ENCODE measurements at places on chromosomes 1 and 21.

GRCh38 chr1:94555091-94555490 is 13.5 kb upstream of the F3 start:
- no peak for DNase-seq

GRCh38 chr1:89780721-89781120 is 40.1 kb upstream of the LRRC8D start:
- DNase-seq, result no peak

DNA sequence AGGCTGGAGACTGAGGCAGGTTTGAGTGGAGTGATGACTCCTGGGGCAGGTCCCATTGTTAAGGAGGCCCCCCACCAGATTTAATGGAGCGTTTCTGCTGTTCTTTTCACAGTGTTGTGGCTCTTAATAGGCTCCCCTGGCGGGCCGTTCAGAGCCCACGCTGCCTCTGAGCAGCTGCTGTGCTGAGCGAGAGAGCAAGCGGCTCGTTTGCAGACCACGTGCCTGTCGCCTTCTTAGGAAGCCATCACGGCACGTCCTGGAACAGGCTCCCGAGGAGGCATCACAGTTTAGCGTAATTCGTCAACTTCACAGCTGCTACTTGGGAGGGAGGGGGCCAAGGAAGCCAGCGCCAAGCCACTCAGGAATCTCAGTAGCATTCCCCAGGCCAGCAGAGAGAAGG is 70.5 kb upstream of the CTTNBP2NL start:
- DNase-seq, result no peak

DNA sequence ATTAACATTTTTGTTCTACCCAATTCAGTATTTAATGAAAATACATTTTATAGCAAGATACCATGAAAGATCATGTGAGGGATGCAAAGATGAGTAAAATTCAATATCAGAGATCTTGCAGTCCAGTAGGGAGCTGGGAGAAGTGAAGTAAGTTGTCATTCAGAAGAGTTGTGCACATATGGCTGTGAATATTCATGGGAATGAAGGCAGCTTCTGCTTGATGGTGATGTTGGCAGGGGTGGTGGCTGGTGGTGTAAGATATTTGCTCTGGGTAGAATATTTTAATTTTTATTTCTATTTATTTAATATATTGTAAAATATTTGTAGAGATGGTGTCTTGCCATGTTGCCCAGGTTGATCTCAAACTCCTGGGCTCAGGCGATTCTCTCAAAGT is 72.0 kb upstream of the GCLM start:
- DNase-seq, result no peak

DNA sequence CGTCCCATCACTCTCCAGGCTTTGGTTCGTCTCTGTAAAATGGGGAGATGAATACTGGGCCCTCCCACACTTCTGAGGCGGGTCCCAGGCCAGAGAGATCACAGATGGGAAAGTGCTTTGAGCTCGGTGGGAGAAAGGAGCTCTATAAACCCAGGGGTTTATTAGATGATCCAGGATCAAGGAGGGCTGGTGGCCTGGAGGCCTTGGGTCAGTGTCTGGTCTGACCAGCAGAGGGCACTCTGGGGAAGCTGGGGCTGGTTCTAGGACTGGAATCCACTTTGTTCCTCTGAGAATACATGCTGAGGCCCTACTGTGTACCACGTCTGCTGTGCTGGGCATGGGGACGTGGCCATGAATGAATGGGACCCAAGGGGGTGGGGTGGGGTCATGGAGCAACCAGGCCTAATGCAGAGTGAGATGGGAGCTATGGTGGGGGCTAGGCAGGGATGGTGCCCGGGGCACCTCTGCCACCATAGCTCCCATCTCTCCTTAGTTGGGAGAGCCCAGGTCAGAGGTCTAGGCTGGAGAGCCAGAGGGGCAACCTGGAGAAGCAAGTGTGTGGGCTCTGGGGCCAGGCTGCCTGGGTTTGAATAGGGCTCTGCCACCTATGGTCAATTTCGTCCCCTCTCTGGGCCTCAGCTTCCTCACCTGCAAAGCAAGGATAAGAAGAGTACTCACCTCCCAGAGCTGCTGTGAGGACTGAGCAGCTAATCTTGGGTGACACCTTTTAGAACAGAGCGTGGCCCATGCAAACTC is 9.0 kb upstream of the FAM131C start:
- DNase-seq, result peak; percentile 70

DNA sequence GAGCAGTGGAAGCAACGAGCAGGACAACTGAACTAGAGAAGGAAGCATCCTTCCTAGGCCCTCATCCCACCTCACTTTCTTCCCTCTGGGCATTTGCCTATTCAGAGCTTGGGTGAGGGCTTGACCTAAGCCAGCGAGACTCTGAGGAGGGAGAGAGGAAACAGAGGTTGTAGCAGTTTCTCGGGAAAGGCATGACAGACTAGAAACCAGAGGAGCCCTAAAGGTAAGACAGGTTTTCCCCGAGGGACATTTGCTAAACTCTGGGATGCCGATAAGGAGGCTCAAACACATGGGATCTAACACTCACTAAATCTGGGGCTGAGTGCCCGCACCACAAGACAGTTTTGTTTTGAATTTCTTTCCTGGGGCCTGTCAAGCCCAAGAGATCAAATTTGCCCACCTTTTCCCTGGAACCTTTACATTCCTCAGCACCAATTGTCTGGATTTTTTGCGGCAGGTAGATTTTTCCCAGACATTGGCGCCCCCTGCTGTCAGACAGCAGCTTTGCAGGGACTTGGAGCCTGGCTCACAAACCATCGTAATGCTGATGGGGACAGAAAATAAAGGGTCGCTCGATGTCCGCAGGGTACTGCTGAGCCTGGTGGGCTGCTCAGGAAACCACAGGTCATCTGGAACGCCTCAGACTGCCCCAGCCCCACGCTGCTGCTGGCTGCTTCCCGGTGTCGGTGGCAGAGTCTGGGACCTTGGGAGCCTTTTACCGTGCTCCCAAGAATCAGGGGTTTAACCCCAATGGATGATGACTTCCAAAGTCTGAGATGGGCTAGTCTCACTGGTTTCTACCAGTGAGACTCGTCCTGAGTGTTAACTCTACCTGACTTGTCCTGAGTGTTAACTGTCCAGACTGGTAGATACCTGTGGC is 23.4 kb upstream of the TSPAN2 start:
- DNase-seq, result no peak

DNA sequence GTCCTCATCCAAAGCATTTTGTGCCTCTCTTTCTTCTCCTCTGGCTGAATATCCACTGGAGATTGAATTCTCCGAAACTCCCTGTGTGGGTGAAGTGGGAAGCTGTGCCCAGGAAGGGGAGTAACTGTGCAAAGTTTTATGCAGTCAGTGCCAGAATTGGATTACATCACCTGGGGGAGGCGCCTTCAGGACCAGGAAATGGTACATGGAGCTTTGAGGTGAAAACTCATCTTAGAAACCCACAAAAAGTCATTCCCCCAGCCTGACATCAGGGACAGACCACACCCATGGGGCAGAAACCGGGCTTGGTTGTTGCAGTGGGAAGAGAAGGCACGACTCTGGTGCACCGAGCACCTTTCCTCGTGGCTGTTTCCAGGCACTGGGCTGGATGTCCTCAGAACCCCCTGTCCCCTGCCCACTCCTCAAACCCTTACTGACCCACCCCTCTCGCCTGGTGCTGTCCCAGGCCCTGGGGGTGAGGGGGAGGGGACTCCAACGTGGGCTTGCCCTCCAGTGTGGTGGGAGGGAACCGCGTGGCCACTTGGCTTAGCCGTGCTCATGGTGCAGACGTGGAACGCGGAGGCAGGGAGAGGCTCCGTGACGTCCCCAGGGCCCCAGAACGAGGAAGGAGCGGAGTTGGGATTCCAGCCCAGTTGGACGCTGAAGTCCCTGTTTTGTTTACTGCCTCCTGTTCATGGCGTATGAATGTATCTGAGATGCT is 15.7 kb downstream of the TFF3 start:
- no peak for DNase-seq

- no peak for DNase-seq
These were observed 577.2 kb upstream of the ZRANB2 start for GRCh38 chr1:71657891-71658679.

DNA sequence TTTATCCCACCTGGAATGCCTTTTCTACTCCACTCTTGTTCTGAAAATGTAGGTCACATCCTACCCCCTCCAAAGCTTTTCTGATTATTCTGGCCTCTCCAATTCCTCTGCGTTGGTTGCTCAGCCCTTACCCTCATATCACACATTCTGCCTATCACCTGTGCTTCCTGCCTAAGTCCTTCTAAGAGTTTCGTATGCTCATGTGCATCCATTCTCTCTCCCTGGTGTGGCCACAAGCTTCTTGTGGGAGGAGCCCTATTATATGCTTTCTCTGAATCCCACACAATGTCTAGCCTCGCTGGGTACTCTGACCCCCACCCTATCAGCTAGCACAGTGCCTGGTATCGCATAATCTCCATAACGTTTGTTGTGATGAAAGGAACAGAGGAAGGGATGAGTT is 54.2 kb downstream of the CD58 start:
- DNase-seq, result no peak

DNA sequence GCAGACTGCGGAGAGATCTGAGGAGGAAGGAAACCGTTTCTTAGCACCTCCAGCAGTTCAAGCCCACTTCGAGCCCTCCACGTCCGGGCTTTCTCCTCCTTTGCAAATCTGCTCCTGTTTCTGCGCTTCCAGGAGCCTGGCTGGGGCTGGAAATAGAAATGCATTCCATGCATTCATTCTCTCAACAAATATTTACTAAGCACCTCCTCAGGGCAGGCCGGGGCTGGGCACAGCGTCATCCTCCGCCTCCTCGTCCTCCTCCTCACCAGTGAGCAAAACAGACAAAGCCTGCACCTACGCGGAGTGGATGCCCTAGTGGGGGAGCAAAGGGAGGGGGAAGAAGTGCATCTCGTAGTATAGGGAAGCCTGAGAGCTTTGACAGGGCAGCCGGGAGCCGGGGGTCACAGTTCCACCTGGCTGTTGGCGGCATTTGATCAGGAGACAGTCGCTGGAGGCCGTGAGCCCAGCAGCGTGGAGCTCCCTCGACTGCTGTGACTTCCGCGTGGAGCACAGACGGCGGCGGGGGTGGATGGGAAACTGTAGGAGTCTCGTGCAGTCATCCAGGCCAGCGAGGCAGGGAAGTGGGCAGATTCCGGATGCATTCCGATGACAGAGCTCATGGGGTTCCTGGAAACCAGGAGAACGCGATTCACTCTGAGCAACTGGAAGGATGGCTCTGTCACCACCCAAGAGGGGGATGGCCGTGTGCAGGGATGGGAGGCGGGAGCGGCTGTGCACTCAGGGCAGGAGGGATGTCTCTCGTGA is 93.5 kb downstream of the SIK1 start:
- DNase-seq, result no peak

DNA sequence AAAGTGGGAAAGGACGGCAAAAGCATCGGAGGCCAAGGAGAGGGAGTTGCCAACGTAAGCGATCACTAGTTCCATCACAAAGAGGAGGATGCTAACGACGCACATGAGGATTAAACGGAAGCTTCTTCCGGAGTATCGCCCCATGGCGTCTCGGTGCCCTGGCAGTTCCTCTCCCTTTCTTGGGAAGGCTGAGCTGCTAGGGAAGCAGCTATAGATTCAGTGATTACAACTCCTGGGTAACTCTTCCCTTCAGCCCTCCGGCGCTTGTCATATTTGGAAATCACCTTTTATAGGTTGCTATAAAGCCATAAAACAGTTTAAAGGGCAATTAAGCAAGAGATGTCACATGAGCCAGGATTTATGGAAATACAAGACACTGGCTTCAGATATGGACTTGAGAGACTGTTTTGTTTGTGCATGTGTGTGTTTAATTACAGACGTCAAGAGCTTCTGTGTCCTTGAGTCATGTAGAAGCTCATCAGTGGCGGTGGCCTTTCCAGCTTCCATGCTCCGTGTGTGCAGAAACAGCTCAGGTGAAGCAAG is 30.6 kb upstream of the SLC30A10 start:
- no peak for DNase-seq

DNA sequence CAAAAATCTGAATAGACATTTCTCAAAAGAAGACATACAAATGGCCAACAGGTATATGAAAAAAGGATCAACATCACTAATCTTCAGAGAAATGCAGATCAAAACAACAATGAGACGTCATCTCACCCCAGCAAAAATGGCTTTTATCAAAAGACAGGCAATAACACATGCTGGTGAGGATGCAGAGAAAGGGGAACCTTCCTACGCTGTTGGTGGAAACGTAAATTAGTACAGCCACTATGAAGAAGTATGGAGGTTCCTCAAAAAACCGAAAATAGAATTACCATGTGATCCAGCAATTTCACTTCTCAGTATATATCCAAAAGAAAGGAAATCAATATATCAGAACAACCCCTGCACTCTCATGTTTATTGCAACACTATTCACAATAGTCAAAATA is 65.1 kb upstream of the ATP1B1 start:
- DNase-seq, result no peak

DNA sequence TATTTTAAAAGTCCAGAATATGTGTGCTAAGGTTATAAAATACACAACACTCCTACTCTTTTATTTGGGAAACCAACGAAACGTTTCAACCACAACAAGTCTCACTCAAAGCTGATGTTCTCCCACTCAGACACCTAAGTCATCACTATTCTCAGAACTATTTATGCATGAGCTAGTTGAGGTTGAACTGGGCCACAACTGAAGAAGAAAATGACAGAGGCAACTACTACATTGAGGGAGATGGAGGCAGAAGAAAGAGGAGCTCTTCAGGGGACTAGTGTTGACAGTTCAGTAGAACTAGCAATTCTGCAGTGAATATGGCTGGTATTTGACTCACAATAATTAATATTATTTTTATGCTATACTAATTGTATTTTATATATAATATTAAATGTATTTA is 198.2 kb downstream of the SEC16B start:
- no peak for DNase-seq

GRCh38 chr1:153771261-153771660 is 3.9 kb upstream of the SLC27A3 start:
- DNase-seq, result no peak

- no peak for DNase-seq
These were observed 2.5 kb upstream of the ZNF683 start for GRCh38 chr1:26375081-26375480.

GRCh38 chr1:34366875-34367624 is 190.3 kb downstream of the C1orf94 start:
- DNase-seq, result no peak

GRCh38 chr1:208461680-208462079 is 217.5 kb upstream of the PLXNA2 start:
- DNase-seq, result no peak

- no peak for DNase-seq
These were observed 20.4 kb downstream of the SCP2 start for GRCh38 chr1:52947490-52947889.

GRCh38 chr1:13725714-13726175 is 25.8 kb downstream of the PRDM2 start:
- DNase-seq, result no peak

GRCh38 chr1:208113011-208113410 is 131.2 kb downstream of the PLXNA2 start:
- no peak for DNase-seq

GRCh38 chr21:15764878-15765277 is 35.1 kb downstream of the USP25 start:
- no peak for DNase-seq

- peak; percentile 57 for DNase-seq
These were observed 511 bp downstream of the DNTTIP2 start for GRCh38 chr1:93878501-93878888.

GRCh38 chr21:46317710-46318463 is 5.8 kb downstream of the C21orf58 start:
- no peak for DNase-seq
